ENCODE measurements at places on chromosomes 3 and 15.
A peak's percentile ranks its signal among the peaks of the same experiment; 100 is the strongest.

- DNase-seq: no peak
Measured at GRCh38 chr15:71259866-71260265, 144.6 kb downstream of the THSD4 start.

GRCh38 chr15:89362203-89363101 is 27.8 kb upstream of the POLG start:
- DNase-seq: no peak

DNA sequence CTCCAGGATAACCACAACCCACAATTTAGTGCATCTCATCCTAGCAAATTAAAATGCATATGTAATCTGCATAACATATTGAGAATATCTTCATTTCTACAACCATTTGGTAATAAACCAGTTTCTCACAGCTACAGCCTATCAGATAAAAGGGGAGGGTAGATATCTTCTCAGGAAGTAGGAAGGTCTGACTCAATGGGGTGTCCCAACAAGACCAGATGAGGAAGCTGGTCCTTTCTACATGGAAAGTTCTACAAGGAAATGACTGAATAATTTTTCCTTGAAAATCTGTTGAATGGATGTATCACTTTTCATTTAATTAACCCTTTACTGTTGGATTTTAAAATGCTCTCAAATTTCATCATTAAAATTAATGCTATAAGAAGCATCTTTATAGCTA is 17.4 kb upstream of the TMPRSS7 start:
- DNase-seq: no peak

DNA sequence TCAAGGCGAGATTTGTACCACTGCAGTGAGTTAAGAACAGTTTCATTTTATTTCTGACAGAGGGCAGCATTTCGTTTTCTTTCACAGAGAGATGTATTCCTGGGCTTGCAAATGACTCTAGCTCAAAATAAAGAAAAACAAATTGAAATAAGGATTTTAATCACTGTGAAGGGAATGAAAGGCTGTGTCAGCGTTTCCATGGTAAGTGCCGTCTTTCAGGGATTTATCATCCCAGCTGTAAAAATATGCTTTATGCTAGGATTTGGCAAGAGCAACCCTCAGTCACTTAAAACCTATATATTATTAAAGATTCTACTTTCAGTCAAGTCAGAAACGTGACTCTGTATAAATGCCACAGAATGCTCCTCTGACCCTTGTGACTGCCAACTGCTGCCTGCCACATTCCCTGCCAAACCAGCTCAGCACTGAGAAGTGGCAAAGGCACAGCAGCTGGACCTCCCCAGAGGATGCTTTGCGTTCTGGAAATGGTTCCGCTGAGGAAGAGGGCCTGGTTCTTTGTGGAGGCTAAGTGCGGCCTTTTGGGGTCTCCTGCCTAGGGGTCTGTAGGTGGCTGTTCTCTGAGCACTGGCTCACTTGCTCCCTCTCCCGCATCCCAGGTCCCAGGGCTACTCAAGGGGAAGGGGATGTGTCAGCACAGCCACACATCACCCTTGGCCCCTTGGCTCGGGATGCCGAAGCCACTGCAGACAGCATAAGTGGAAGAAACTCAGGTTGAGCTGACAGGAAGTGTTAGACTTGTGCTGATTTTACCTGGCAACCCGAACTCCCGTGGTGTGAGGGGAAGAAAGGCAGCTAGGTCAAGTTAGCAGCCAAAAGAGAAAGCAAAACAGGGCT is 56.6 kb upstream of the POMGNT2 start:
- DNase-seq: no peak

DNA sequence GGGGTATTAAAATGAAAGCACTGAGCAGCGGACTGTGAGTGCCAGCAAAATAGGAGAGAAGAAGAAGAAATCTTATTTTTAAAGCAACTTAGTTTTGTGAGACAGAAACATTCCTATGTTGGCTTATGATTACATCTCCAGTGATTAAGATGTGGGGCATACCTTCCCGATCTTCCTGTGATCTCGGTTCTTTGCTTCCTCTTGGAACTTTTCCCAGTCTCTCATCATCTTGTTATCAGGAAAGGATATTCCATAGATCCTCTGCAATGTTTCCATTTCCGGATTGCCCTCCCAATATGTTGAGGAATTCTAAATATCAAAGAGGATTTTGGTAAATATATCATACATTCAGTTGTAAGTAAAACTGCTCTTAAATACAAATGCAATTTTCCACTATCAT is 22.2 kb downstream of the TARS3 start:
- no peak for DNase-seq

- no peak for DNase-seq
Measured at GRCh38 chr3:179768080-179768479, 115.2 kb downstream of the USP13 start.

DNA sequence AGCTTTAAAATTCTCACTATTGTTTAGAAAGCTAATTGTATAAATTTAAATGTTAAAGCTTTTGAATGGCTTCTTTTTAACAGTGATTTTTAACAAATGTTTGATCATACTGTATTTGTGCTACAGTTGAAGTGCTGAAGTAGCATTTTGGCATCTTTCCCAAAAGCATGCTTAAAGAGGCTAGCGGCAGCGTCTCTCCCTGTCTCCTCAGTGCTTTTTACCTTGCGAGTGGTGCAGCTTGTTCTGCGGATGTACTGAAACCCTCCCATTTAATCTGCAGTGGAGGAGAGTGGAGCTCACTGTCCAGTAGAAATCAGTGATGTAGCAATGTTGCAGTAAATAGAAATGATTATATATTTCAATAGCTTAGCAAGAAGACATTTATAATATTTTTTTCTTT is 43.7 kb downstream of the LRRC49 start:
- DNase-seq: no peak

DNA sequence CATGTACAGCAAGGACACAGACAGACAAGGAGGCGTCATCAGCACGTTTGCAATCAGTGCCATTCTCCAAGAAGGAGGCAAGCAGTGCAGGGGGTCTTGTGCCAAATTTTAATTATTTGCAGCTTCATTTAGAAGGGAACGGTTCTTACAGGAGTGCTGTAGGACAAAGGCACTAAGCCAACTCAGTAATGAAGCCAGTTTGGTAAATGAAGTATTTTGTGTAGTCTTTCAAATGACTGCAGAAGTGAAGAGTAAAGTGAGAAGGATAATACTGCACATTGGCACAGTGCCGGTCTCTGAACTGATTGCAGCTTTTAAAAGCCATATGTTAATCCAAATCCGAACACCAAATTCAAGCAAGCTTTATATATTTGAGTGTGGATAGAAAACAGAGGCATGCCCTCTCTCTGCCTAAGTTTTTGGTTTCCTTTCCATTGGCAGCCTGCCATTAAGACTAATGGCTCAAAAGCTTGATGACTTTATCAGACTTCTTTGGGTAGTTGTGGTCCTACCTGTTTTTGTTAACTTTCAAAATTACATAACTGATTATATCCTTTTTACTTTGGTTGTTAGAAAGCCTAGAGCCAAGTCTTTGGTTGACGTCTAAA is 101.3 kb downstream of the SENP2 start:
- no peak for DNase-seq

DNA sequence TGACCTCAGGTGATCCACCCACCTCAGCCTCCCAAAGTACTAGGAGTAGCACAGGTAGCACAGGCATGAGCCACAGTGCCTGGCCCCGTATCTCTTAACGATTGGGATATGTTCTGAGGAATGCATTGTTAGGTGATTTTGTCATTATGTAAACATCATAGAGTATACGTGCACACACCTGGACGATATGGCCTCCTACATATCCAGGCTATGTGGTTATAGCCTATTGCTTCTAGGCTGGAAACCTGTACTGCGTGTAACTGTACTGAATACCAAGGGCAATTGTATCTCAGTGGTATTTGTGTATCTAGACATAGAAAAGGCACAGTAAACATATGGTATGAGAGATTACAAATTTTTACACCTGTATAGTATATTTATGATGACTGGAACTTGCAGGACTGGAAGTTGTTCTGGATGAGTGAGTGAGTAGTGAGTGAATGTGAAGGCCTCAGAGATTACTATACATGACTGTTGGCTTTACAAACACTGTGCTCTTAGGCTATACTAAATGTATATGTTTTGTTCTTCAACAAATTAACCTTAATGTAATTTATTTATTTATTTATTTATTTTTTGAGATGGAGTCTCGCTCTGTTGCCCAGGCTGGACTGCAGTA is 120.7 kb downstream of the MBNL1 start:
- DNase-seq: no peak

- DNase-seq: no peak
Measured at GRCh38 chr3:165800970-165801369, 36.3 kb downstream of the BCHE start.

DNA sequence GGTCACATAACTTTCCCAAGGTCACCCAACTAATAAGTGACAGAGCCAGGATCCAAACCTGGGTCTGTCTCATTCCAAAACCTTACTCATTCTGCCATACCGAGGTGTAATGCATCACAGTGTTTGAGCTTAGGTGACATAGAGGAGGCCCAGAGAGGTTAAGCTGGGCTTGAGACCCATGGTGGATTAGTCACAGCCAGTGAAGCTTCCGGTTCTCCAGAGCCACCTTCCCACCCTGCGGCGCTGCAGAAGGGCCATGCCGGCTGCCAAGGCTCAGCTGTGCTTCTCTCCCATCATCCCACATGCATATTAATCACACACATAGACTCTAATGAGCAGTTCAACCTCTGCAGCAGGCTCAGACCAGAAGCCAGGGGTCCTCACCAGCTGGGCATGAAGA is 42.2 kb downstream of the SPSB4 start:
- no peak for DNase-seq

GRCh38 chr3:58386626-58387365 is 46.8 kb downstream of the PDHB start:
- no peak for DNase-seq

GRCh38 chr15:48571510-48571909 is 74.0 kb downstream of the FBN1 start:
- no peak for DNase-seq

DNA sequence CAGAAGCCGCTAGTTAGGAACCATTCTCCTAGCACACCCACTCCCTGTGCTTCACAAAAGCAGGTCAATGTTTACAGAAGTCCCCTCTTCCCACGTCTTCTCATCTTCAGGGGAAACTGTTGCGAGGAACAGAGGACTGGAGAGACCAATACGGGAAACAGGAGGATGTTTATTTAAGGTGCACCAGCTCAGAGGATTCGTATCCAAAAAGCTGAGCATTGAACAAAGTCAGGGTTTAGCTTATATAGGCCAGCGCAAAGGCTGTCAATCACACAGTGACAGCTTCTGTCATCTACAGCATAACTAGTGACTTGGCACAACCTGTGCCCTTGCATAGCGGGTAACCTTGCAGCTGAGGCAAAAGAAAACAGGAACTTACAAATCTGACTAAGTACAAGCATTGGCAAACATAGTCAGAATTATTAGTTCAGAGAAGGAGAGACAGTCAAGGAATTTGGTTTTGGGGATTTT is 61.3 kb downstream of the ZDHHC19 start:
- no peak for DNase-seq

DNA sequence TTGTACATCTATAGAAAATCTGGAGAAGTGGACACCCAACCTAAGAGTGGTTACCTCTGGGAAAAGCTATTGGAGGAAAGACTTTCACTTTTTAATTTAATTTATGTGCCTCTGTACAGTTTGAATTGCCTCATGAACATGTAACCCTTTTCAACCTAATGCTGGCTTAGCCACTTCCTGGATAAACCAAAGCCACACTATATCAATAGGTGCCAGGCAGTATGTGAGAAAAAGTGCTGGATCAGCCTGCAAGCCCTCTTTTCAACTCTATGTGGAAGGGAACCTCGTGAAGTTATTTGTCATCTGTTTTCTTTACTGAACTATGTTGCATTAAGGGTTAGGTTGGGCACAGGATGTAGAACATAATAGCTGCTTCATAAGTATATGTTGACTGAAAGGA is 9.3 kb upstream of the TOPAZ1 start:
- DNase-seq: no peak

- DNase-seq: peak; percentile 10
Measured at GRCh38 chr3:157865352-157866000, 240.7 kb downstream of the SHOX2 start.

GRCh38 chr3:64898941-64899340 is 211.1 kb upstream of the ADAMTS9 start:
- DNase-seq: no peak

DNA sequence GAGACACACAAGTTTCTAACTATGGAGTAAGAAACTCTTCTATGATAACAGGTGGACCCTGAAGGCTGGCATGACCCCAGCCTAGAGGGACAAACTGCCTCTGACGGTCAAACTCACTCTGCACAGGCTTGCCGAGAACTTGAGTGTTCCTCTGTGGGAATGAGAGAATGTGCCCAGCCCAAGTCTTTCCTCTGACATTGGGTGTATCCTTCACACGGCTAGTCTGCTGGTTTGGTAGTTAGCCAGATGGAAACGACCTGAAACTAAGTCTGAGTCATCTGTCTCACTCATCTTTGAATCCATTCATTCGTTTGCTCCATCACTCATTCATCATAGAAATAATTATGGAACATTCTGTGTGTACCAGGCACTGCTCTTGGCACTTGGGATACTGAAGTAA is 198.4 kb downstream of the ATP10A start:
- no peak for DNase-seq

DNA sequence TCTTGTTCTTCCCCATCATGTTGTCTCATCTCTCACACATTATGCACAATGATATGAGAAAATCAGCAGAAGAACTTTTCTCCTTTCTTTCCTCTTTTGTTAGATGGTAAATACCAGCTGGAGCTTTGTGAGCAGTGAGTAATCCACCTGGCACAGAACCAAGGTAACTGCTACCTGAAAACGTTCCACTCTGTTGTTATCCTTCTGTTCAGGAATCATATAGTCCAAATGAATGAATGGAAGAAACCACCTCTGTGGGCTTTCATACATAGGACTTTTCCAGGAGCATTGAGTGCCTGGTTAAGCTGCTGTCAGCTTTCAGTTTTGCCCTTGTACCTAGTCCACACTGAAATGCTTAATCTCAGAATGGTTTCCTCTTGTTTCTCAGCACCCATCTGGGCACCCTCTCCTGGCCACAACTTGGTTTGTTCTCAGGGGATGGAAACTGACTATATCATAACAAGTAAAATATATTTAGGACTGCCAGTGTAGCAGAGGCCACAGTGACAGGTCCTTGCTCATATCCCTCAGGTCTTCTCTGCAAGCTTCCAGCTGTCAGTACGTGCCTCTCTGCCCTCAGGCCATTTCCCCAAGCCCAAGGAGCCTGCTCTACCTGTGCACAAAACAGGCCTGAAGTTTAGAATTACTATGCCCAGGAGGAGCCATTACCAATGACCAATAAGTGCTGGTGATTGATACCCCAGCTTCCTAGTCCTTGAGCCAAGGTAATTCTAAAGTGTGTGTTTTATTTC is 23.5 kb upstream of the SLC4A7 start:
- DNase-seq: no peak

All from stimulated activated CD4-positive, alpha-beta T cell treated with anti-CD3 and anti-CD28 coated beads, Interleukin-1b, Interleukin-23, amount 100 ng/mL, for 1 hour (primary cell).